ENCODE measurements at places on chromosomes 6 and 20.

DNA sequence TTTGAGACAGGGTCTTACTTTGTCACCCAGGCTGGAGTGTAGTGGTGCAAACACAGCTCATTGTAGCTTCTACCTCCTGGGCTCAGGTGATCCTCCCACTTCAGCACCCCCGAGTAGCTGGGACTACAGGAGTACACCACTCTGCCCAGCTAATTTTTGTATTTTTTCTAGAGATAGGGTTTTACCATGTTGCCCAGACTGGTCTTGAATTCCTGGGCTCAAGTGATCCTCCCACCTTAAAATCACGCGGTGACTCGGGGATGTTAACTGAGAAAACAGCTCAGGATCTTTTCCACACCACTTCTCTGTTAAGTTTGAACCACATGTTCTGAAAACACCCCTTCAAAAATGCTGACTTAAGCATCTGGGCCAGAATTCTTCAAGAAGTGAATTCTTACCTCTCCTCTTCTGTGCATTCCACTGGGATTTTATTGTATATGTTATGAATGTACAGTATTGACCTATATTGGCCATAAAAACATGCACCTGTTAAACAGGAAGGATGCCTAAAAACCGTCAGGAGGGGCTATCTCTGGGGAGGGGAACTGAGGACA lies 72.4 kb downstream of the SYTL3 start:
- DNase-seq, result no peak

DNA sequence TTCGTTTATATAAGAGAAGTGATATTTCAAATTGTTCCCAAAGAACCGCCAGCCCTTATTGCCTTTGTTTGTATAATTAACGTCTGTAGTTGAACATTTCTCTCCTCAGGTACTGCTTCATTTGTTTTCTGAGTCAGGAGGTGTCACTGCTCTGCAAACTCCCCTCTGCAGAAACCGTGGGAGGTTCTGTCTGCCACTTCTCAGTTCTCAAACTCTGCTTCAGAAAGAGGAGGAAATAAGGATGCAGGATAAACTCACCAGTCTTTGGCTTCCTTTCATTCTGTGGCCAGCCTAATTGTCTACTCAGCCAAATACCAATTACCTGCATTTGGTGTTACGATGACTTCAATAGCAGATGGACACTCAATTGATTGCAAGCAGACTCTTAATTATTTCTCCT lies 149.8 kb downstream of the PAK5 start:
- DNase-seq, result no peak

- DNase-seq, result no peak
These were observed 16.1 kb downstream of the EBF4 start for GRCh38 chr20:2708665-2709064.

- no peak for DNase-seq
These were observed 11.3 kb downstream of the FAXC start for GRCh38 chr6:99338188-99338587.

Data from CD4-positive, CD25-positive, alpha-beta regulatory T cell (primary cell).